ENCODE measurements at places on chromosomes 3 and 15.

DNA sequence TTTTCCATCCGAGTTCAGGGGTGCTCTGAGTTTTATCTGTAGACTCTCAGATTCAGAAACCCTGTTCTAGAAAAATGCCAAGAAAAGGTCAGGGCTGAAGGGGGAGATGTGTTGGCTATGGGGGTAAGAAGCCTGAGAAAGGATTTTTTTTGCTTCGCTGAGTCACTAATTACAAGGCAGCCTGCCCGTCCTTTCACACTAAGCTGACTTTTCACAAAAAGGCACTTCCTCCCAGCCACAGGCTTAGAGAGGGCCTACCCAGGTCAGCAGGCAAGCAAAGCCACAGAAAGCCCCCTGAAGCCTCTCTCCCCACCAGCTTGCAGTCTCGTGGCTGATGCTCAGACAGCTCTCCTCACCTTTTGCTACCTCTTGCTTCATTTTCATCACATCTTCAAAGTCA, 192.6 kb upstream of the PRICKLE2 start:
- DNase-seq: no peak
- H3K4me3 ChIP-seq: no peak overlapping the region
- H3K4me1 ChIP-seq: no peaks in the 10 kb centered on the region

DNA sequence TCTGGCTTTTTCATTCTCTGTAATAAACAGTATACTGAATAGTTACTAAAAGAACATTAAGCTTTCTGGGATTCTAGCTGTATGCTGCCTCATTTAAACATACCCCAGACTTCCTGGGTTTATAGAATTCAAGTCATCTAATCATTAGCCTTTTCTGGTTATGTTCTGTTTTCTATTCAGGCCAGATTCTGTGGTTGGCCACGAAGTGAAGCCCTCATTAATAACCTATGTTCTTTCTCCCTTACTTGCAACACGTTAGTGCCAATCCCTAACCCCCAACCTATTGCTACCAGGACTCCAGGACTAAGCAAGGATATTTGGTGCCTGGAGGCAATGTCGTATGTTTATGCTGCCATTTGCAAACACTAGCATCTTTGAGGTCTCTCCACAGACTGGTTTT, 28.6 kb upstream of the MTMR10 start:
- H3K4me3 ChIP-seq: no peak overlapping the region
- no peak overlapping the region for H3K27ac ChIP-seq
- H3K36me3 ChIP-seq: no peaks in the 10 kb centered on the region
- no peaks in the 10 kb centered on the region for H3K27me3 ChIP-seq

DNA sequence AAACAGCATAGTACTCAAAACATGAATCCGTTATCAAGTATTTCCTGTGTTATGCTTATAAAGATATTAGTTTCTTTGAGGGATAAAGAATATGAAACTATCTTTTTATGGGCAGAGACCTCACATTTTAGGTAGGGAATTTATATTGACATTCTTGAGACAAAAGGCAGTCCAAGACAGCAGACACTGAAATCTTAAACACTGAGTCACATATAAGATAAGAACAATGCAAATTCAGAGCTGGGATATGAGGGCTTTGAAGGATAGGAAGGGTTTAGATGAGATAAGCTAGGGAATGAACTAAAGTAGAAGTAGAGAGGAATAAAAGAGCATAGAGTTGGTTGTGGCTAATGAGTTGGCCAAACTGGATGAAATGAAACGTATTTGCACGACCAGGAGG, 58.4 kb downstream of the ASTE1 start:
- H3K4me3 ChIP-seq: no peak overlapping the region
- peaks cover 5% of the 10 kb centered on the region for H3K36me3 ChIP-seq
- no peak overlapping the region for H3K27ac ChIP-seq
- no peaks in the 10 kb centered on the region for H3K27me3 ChIP-seq
- DNase-seq: no peak
- H3K4me1 ChIP-seq: peaks cover 10% of the 10 kb centered on the region

- H3K4me1 ChIP-seq: no peaks in the 10 kb centered on the region
- peaks cover 43% of the 10 kb centered on the region for H3K27me3 ChIP-seq
- no peak overlapping the region for H3K4me3 ChIP-seq
- no peak for DNase-seq
- H3K27ac ChIP-seq: no peak overlapping the region
- no peaks in the 10 kb centered on the region for H3K36me3 ChIP-seq
Measured at GRCh38 chr3:135034291-135034768, 239.3 kb downstream of the EPHB1 start.

- H3K4me3 ChIP-seq: no peak overlapping the region
- no peaks in the 10 kb centered on the region for H3K27me3 ChIP-seq
- no peak overlapping the region for H3K27ac ChIP-seq
- no peaks in the 10 kb centered on the region for H3K36me3 ChIP-seq
Measured at GRCh38 chr15:32709295-32710033, 8.3 kb upstream of the GREM1 start.

DNA sequence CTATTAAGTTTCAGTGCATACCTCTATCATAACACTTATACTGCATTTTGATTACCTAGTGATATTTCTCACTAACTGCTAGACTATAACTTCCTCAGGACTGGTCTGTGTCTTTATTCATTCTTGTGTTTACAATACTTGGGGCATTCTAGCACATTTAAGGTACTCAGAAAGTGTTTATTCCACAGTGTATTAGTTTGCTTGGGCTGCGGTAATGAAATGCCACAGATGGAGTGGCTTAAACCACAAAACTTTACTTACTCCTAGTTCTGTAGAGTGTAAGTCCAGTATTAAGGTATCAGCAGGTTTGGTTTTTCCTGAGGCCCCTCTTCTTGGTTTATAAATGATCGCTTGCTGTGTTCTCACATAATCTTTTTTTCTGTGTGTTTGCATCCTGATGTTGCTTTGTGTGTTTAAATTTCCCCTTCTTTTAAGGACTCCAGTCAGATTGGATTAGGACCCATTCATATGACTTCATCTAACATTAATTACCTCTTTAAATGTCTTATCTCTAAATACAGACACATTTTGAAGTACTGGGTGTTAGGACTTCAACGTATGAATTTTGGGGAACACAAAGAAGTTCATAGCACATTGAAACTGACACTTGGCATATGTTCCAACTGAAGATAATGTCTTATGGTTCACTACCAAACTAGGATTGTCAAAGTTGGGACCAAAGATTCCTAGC, 23.9 kb downstream of the RNF111 start:
- no peaks in the 10 kb centered on the region for H3K4me1 ChIP-seq
- no peaks in the 10 kb centered on the region for H3K36me3 ChIP-seq
- H3K4me3 ChIP-seq: no peak overlapping the region
- no peak for DNase-seq
- no peaks in the 10 kb centered on the region for H3K27me3 ChIP-seq

DNA sequence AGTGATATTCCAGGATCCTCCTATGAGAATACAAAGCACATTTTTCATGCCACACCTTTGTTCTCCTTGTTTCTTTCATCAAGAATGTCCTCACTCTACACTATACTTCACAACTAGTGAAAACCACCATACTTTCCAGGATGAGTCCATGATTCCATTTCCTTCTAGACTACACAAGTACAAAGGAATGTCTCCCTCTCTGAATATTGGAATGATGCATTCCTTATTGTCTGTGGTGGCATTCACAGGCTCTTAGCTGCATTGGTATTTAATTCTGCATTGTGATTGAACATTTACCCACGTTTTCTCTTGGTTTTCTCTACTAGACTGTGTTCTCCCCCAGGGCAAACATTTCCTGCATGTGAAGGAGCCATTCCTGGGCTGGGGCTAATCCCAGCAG, 217.5 kb downstream of the RAP2B start:
- no peak for DNase-seq
- H3K4me3 ChIP-seq: no peak overlapping the region
- H3K27ac ChIP-seq: no peak overlapping the region
- no peaks in the 10 kb centered on the region for H3K27me3 ChIP-seq
- no peaks in the 10 kb centered on the region for H3K4me1 ChIP-seq

DNA sequence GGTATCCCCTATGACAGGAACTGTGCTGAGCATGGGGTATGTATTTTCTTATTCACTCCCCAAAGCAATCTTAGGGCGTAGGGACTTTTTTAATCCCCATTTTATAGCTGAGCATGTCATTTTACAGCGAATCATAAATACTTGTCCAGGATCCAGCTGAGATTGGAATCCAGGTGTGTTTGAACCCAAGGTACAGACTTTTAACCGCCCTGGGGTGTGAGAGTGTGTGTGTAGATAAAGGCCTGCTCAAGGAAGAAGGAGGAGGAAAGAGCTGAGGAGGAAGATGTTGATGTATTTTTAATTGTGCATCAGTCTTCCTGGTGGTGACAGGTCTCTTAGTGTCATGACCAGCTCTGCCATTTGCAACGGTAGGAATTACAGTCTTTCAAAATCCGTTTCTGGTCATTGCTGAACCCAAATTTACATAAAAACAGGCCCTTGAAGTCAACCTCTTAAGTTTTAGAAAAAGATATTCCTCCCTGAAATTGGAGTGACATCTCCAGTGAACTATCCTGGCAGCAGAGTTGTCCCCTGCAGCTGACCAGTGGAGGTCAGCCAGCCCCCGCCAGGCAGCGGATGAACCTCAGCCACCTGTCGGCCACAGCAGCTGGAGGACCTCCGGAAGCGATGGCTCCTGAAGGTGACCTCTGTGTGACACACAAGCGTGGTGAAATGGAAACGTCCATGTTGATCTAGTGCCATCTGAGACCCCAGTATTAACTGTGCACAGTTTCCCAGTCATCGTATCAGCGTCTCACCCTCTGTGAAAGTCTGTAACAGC, 92.8 kb upstream of the MITF start:
- no peak for DNase-seq
- peaks cover 4% of the 10 kb centered on the region for H3K27me3 ChIP-seq
- no peaks in the 10 kb centered on the region for H3K36me3 ChIP-seq
- no peak overlapping the region for H3K27ac ChIP-seq
- H3K4me3 ChIP-seq: no peak overlapping the region

DNA sequence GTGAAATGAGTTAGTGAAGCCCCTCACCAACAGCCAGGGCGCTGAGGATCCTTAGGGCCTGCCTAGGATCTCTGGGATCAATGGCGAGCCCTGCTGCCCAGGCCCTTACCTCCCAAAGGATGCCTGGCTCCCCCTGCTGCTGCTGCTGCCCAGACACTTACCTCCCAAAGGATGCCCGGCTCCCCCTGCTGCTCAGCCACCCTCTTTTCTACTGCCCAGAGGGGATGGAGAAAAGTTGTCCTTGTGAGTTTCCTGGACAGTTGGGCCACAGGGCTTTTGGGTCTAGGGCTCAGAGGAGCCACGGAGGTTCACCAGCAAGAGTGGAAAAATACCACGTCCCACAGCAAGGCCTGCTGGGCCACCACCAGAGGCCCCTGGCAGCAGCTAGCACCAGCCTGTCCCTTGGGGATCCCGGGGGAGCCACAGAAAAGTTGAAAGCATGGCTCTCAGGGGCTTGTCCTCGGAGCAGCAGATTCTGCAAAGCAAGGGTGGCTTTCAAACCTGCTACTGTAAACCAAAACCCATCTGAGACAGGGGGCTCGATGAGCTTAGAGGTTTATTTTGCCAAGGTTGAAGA, 59.4 kb downstream of the SLC6A6 start:
- no peak overlapping the region for H3K4me3 ChIP-seq
- H3K36me3 ChIP-seq: peaks cover 17% of the 10 kb centered on the region
- H3K4me1 ChIP-seq: no peaks in the 10 kb centered on the region
- no peak overlapping the region for H3K27ac ChIP-seq

GRCh38 chr3:87120881-87121280, 106.2 kb upstream of the CHMP2B start:
- no peaks in the 10 kb centered on the region for H3K4me1 ChIP-seq
- no peaks in the 10 kb centered on the region for H3K27me3 ChIP-seq
- DNase-seq: no peak
- H3K27ac ChIP-seq: no peak overlapping the region
- H3K4me3 ChIP-seq: no peak overlapping the region

- peaks cover 22% of the 10 kb centered on the region for H3K36me3 ChIP-seq
- DNase-seq: no peak
- no peak overlapping the region for H3K4me3 ChIP-seq
- H3K4me1 ChIP-seq: peaks cover 64% of the 10 kb centered on the region
Measured at GRCh38 chr3:46936733-46937250, 39.8 kb downstream of the CCDC12 start.

DNA sequence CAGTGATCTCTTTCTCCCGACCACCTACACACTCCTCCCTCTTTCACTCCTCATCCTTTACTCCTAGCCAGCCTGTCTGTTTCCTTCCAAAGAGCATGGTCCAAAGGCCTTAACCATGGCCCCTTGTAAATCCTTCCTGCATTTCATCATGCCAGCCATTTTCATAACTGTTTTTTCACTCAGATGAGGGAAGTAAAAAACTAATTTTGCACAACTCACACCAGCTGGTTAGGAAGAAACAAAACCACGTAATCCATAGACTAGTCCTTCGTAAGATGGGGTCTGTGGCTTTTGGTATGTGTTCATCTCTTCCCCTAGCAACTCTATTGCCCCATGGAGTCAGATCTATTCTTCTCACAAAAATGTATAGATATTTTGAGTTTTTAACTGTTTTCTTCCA, 187.8 kb downstream of the SHOX2 start:
- DNase-seq: no peak
- no peak overlapping the region for H3K4me3 ChIP-seq
- no peaks in the 10 kb centered on the region for H3K4me1 ChIP-seq
- H3K27ac ChIP-seq: no peak overlapping the region

DNA sequence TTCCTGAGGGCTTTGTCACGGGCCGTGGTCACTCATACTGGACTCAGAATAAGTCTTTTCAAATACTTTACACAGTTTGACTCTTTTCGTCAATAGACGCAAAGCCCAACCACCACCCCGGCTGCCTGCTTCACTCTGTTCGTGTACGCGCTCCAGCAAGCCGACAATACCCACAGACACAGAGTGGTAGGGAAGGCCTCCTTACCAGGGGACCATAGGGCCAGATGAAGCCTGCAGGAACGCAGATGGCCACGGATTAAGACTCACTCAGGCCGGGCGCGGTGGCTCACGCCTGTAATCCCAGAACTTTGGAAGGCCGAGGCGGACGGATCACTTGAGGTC, 29.7 kb downstream of the EFCAB12 start:
- no peaks in the 10 kb centered on the region for H3K27me3 ChIP-seq
- H3K4me3 ChIP-seq: peak overlapping the region; percentile 86
- no peak for DNase-seq
- peaks cover 5% of the 10 kb centered on the region for H3K4me1 ChIP-seq

DNA sequence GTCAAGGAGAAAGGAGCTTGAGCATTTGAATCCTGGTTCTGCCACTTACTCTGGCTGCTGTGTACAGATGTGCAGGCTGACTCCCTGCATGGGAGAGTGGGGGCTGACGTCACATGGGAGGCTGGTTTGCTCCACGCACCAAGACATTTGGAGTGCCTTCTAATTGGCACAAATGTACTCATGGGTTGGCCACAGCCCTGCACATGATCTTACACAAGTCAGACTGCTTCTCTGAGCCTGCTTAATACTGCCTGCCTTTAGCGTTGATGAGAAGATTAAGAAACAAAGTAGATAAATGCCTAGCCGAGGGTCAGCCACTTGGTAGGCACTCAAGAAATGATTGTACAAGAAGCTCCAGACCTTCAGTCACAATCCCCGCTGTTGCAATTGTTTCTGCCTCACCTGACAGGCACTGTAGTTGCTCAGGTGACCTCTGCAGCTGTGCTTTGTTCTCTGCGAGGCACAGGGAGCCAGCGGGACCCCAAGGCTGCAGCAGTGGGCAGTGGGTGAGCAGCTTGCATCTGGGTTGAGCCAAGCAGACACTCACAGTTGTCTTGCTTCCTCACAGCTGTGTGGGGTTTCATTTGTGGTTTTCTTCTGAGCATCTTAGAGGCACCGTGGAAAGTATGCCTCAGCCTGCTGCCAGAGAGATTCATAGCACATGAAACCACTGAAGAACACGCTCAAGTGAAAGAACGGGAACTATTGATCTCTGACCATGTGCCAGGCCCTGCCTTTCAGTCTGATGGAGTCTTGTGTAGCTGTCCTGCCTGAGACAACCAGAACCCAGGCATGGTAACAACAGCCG, 33.1 kb downstream of the GRK7 start:
- no peaks in the 10 kb centered on the region for H3K27me3 ChIP-seq
- no peak for DNase-seq
- no peaks in the 10 kb centered on the region for H3K36me3 ChIP-seq
